ENCODE measurements at places on chromosomes 16 and 17.

GRCh38 chr17:14165616-14166015 is 71.0 kb downstream of the CDRT15 start:
- DNase-seq: no peak

GRCh38 chr17:55186937-55187770 is 77.6 kb upstream of the HLF start:
- no peak for DNase-seq

DNA sequence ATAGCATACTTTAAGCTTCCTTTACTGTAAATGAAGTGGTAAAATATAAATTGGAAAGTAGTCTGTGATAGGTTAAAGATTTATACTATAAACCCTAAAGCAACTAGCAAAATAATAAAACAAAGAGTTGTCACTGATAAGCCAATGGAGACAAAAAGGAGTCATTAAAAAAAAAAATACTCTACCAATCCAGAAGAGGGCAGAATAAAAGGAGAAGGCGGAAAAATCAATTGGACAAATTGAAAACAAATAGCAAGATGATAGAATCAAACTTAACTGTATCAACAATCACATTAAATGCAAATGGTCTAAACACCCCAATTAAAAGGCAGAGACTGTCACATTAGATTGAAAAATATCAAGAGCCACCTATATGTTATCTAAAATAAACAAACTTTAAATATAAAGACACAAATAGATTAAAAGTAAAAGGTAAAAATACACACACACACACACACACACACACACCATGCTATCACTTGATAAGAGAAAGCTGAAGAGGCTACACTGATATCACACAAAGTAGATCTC is 71.8 kb downstream of the CACNG1 start:
- DNase-seq: no peak

DNA sequence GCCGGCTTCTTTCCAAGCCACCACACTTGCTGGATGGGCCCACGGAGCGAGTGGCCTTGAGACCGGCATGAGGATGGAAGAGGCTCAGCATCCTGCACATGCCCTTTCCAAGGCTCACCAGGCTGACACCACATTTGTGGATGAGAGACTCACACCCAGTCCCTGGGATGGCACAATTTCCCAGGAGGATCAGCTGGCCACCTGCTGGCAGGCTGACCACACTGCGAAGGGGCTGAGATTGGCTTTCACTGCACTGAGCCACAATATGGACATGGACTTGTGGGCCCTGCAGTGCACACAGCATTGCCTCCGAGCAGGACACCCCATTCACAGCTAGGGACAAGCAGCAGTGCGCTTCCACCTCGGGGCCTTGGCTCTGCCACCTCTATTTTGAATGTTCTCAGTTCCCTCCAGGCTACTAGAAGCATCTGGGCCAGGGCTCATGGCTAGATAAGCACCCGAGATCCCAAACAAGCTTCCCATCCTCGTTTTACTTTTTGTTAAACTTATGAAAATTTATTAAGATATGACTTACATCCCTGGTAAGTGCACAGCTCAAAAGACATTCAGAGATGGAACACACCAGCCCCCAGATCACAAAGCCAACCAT is 25.3 kb upstream of the KSR1 start:
- DNase-seq: peak; percentile 49

DNA sequence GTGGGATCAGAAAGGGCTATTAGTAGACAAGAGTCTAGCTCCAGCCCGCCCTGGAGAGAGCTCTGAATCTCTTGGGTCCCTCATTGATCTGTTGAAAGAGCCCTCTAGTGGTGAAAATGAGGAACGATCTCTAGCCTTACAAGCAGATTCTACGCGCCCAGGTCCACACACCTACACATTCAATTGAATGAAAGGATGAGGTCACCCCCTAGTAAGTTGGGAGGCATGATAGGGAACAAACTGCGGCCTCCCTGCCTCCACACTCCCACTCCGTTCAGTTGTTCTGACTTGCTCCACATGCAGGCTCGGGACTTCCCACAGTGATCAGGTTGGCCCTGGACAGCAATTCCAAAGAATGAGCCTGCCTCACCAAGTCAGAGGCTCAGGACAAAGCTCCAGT is 2.9 kb upstream of the CACNG3 start:
- DNase-seq: no peak

DNA sequence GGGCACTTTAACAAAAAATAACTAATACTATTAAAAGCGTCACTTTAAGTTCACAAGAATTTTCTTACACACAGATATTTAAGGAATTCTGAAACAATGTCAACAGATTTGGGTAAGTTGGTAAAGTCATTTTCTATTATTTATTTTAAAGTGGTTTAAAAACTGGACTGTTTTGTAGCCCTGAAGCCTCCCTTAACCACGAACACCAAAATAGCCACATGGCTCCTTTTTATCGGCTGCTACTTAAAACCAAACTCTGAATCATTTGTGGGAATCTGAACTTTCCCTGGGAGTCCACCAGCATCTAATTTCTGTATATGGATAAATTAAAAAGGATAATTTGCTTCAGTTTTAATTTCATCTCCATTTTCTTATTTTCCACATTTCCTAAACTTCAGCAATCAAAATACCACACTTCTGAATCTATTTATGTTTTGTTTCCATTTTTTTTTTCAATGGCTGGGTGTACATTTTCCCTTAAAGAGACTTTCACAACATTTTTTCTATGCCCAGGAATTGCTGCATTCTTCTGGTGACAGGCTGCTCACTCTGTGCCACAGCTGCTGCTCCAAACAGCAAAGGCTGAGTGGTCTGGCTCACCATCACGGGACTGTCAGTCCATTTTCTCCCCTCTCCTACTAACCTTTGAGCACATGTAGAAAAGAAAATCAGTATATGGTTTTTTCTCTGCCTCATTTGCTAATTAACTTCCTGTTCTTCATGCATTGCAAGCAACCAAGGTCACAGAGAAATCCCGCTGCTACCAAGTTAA is 255.5 kb upstream of the KCNJ16 start:
- DNase-seq: peak; percentile 23

DNA sequence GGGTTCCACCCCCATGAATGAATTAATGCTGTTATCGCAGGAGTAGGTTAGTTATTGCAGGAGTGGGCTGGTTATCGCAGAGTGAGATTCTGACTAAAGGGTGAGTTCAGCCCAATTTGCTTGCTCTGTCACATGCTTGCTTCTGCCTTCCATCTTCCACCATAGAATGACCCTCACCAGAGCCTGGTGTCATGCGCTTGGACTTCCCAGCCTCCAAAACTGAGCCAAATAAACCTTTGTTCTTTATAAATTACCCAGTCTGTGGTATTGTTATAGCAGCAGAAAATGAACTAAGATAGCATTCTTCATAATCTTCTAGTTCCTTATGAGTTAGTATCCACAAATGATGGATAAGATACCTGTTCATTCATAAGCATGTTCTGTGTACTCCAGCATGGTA is 235.1 kb upstream of the TBX2 start:
- DNase-seq: no peak

DNA sequence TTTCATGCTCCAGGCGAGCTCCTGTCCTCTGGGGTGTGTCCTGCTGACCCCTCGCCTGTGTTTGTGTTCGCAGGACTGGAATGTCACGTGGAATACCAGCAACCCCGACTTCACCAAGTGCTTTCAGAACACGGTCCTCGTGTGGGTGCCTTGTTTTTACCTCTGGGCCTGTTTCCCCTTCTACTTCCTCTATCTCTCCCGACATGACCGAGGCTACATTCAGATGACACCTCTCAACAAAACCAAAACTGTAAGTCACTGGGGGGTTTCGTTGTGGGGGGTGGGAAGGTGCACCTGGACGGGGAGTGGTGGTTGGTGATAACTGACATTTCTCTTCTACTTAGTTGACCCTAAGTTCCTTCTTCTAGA is 58.3 kb downstream of the ABCC1 start:
- DNase-seq: no peak

DNA sequence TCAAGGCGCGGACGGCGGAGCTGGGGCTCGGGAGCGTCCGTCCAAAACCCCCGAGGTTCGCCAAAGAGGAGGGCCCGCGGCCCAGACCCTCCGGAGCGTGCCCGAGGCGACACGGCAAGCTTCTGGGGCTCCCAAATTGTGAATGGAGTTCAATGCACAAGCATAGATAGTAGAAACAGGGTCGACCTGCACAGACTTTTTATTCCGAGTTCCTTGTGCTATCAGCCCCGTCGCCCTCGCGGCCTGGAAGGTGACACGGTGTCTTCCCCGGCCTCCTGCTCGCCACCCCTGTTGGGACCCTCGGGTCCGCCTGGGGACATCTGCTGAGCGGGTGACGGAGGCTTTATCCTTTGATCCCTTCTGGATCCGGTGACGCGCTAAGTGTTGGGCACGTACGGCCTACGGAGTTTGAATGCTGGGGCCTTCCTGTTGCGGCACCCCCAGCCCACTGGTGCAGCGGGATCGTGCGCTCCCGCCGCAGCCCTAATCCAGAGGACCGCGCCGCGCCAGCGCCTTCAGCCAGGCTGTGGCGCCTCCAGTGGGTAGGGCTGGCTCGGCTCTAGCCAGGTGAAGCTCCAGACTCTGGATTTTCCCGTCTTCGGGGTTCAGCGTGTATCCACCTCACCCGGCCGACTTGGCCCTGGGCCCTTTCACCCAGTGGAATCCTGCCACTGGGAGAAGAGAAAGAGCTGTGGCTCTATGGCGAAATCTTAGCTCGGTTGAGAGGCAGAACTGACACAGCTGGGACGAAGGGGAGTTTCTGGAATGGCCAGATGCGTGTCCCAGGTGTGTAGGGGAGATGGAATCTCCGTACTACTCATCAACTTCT is 17.0 kb upstream of the NTN1 start:
- DNase-seq: no peak

- DNase-seq: no peak
Observed at GRCh38 chr16:1158456-1159324, 5.8 kb downstream of the CACNA1H start.

- DNase-seq: no peak
Observed at GRCh38 chr16:86317813-86318650, 192.3 kb upstream of the FOXF1 start.

GRCh38 chr17:66032082-66032712 is 159.7 kb downstream of the CEP112 start:
- no peak for DNase-seq

DNA sequence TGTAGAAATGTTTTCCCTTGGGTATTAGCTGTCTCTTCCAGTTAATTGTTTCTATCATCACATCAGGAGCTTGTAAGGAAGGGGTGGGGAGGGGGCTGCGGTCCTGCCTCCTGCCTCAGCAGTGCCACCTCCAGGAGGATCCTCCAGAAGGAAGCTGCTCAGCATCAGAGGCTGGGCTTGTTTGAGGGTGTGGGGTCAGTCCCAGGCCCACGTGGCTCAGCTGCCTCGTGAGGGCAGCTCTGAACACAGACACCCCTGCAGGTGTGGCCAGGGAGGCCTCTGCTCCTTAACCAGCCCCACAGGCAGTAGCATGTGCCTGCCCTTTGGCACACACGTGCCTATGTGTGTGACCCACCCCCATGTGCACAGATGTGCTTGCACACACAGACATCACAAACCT is 46.3 kb downstream of the MRM1 start:
- no peak for DNase-seq

- DNase-seq: no peak
Observed at GRCh38 chr16:52650789-52651188, 103.8 kb upstream of the TOX3 start.

- DNase-seq: no peak
Observed at GRCh38 chr16:71520550-71520949, 5.7 kb upstream of the CHST4 start.

GRCh38 chr16:72501739-72502593 is 330.0 kb upstream of the PMFBP1 start:
- DNase-seq: peak; percentile 60

- DNase-seq: no peak
Observed at GRCh38 chr17:75499313-75500022, 15.9 kb downstream of the CASKIN2 start.

DNA sequence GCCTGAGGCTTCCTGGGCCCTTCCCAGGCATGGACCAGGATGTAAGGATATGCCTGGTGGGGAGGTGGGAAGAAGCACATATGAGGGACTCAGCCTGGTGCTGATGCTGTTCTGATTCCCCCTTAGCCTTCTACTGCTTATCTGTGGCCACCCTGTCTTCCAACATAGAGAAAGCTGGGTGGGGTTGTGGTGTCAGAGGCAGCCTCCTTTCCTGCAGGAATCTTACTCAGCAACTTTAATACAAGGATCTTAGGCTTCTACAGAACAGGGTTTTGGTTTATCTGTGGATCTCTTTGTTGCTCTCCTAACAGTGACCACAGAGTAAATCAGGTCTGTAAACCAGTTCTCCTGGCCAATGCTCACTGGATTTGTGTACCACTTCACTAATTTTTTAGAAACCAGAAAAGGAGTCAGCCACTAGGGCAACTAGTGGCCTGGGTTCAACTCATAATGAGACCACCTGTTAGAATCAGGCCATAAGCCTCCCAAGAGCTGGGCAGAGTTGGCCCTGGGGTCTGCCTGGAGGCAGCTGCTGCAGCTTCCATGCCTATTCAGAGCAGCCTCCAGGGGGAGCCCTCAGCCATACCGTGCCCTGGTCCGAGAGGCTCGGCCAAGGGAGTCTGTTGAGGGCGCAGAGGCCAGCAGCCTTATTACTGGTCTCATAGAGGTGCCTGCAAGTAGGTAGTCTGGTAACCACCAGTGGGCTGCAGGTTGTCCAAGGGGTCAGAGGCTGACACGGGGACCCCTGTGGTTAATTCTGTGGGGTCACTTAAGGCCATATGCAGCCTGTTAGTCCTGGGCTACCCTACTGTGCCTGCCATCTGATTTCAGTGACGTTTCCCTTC is 7.1 kb downstream of the HAS3 start:
- no peak for DNase-seq

DNA sequence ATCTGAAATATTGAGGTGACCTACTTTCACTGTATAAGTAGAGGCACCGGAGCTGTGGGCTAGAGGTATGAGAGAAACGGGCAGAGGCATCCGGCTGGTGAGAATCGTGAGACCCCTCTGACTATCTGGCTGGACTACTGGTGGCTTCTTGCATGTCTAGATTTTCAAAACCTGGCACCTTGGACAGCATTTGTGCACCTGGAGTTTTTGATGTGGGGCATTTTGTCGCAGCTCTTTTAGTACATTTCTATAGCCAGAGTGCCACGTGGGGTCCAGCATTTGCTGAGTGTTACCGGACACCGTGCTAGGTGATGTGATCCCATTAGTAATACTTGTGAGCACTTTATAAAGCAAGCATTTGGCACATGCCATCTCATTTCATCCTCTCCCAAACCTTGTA is 32.6 kb upstream of the SHISA9 start:
- no peak for DNase-seq

GRCh38 chr17:36545465-36546417 is 1.0 kb downstream of the GGNBP2 start:
- peak; percentile 97 for DNase-seq

DNA sequence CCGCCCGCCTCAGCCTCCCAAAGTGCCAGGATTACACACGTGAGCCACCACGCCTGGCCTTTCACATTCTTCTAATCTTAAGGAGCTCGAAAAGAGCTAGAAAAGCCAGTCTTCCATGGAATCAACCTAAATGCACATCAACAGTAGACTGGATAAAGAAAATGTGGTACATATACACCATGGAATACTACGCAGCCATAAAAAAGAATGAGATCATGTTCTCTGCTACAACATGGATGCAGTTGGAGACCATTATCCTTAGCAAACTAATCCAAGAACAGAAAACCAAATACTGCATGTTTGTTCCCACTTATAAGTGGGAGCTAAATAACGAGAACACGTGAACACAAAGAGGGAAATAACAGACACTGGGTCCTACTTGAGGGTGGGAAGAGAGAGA is 3.1 kb downstream of the CTC1 start:
- DNase-seq: no peak
